ENCODE measurements at places on chromosomes 7 and 10.

DNA sequence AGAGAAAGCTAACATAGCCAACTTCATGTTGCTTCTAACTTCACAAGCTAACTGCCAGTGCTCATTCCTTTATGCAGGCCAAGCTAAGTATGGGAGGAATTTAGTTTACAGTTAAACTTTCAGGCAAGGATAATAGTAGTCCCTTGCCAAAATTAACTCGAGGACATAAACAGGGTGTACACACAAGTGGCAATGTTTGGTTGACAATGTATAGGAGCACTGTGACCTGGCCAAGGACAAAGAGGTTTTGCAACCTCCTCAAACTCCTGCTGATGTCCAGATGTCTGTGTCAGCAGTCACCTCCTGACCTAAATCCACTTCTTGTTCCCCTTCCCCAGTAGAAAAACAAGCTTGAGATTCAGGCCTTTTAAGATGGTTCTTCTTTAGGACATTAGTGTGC, 494.6 kb upstream of the KLF6 start:
- DNase-seq: no peak
- H3K27me3 ChIP-seq: no peaks in the 10 kb centered on the region
- no peaks in the 10 kb centered on the region for H3K4me1 ChIP-seq
- no peaks in the 10 kb centered on the region for H3K36me3 ChIP-seq
- H3K27ac ChIP-seq: no peak overlapping the region
- no peak overlapping the region for H3K4me3 ChIP-seq

- DNase-seq: no peak
- no peak overlapping the region for H3K4me3 ChIP-seq
- H3K27me3 ChIP-seq: no peaks in the 10 kb centered on the region
- no peak overlapping the region for H3K27ac ChIP-seq
Observed at GRCh38 chr10:132460691-132461090, 63.7 kb downstream of the PWWP2B start.

GRCh38 chr10:119197921-119198320, 9.4 kb upstream of the GRK5 start:
- H3K4me3 ChIP-seq: no peak overlapping the region
- no peaks in the 10 kb centered on the region for H3K36me3 ChIP-seq
- DNase-seq: no peak
- H3K27ac ChIP-seq: no peak overlapping the region

DNA sequence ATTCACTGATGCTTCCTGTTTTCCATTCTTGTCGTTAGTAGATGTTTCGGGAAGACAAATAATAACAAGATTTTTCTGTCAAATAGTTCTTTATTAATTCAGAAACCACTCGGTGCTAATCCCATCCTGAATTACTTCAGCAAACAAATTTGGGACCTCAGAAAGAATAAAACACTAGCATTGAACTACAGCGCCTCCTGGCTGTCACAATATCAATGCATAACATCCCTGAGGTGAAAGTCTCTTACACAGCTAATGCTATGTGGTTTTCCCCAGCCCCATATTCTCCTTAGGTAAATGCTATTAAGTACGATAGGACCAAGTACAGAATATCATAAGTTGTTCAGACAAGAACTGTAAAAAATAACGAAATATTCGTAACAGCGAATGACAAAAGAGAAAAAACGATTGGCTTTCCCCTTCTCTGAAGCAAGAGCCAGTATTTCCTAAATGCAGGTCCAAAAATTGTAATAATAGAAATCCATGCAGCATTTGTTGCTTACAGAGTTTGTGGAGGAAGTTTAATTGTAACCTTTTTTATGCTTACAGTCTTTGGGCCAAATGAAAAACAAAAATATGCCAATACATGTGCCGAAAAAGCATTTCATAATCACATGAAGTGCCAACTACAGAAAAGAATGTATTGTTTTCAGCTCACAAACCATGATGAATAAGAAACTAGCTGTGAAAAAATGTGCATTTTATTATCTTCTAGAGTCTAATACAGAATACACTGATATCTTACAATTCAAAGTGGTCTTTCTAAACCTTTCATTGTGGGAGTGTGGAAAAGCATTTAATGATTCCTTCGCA, 47.3 kb downstream of the MYPN start:
- H3K36me3 ChIP-seq: no peaks in the 10 kb centered on the region
- no peaks in the 10 kb centered on the region for H3K4me1 ChIP-seq
- H3K4me3 ChIP-seq: no peak overlapping the region

DNA sequence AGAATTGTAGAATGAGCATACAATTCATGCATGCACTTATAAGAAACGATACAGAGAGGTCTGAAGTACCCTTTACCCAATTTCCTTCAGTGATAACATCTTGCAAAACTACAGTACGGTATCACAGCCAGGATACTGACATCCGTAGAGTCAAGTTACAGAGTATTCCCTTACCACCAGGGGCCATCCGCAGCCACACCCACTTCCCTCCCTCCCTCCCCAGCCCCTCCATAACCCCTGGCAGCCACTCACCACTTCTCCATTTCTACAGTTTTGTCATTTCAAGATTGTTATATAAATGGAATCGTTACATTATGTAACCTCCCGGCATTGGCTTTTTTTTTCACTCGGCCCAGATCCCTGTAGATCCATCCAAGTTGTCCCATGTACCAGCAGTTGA, 113.6 kb upstream of the RET start:
- H3K27me3 ChIP-seq: peaks cover 5% of the 10 kb centered on the region
- H3K4me1 ChIP-seq: no peaks in the 10 kb centered on the region
- DNase-seq: no peak
- no peak overlapping the region for H3K27ac ChIP-seq
- no peak overlapping the region for H3K4me3 ChIP-seq
- no peaks in the 10 kb centered on the region for H3K36me3 ChIP-seq

- H3K4me1 ChIP-seq: no peaks in the 10 kb centered on the region
- no peak overlapping the region for H3K27ac ChIP-seq
- no peak for DNase-seq
- H3K27me3 ChIP-seq: no peaks in the 10 kb centered on the region
- H3K36me3 ChIP-seq: no peaks in the 10 kb centered on the region
Observed at GRCh38 chr7:72020311-72020710, 391.8 kb downstream of the CALN1 start.

GRCh38 chr10:123786306-123786705, 105.3 kb downstream of the CPXM2 start:
- DNase-seq: no peak
- no peak overlapping the region for H3K27ac ChIP-seq
- no peaks in the 10 kb centered on the region for H3K4me1 ChIP-seq
- H3K36me3 ChIP-seq: no peaks in the 10 kb centered on the region
- peaks cover 25% of the 10 kb centered on the region for H3K27me3 ChIP-seq

GRCh38 chr7:75640201-75640600, 98.5 kb downstream of the HIP1 start:
- H3K4me3 ChIP-seq: peak overlapping the region; percentile 80
- peaks cover 17% of the 10 kb centered on the region for H3K4me1 ChIP-seq
- no peaks in the 10 kb centered on the region for H3K27me3 ChIP-seq
- peak overlapping the region; percentile 21 for H3K27ac ChIP-seq

DNA sequence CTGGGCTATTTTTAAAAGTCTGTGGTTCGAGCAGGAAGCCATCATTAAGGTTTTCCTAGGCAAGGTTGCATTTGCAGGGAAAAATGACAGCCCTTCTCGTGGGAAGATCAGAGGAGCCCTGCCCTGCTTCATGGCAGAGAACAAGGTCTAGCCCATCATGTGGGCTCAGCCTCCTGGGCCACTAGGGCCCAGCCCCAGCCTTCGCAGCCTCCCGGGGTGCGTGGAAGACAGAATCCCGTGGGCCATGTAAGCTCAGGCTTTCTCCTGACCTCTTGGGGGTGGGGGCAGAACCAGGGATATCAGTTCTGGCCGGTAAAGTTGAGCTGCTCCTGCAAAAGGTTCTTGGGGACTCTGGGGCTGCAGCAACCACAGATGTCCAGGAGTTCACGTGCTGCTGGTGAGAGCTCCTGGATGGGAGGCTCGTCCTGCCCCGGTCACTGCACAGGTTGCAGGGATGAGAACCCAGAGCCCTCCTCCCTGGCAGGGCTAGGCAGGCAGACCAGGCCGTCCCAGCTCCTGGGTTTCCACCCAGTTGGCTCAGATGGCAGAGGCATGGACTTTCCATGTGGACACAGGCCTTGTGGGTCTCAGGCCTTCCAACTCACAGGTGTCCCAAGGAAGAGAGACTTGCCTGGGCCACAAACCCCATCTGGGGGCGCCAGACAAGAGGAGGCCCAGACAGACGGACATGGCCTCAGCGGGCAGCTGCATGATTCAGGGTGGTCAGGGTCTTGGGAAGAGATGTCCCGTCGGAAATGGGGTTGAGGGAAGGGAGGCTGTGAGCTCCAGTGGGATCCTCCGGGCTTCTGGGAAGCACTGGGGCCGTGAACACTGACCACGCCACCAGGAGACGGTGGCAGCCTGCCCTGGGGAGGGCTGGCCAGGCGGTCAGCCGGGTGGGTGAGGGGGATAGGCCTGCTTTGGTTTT, 126.2 kb downstream of the NEURL1 start:
- no peak overlapping the region for H3K4me3 ChIP-seq
- no peaks in the 10 kb centered on the region for H3K4me1 ChIP-seq
- no peak for DNase-seq
- H3K36me3 ChIP-seq: peaks cover 34% of the 10 kb centered on the region
- H3K27ac ChIP-seq: no peak overlapping the region

DNA sequence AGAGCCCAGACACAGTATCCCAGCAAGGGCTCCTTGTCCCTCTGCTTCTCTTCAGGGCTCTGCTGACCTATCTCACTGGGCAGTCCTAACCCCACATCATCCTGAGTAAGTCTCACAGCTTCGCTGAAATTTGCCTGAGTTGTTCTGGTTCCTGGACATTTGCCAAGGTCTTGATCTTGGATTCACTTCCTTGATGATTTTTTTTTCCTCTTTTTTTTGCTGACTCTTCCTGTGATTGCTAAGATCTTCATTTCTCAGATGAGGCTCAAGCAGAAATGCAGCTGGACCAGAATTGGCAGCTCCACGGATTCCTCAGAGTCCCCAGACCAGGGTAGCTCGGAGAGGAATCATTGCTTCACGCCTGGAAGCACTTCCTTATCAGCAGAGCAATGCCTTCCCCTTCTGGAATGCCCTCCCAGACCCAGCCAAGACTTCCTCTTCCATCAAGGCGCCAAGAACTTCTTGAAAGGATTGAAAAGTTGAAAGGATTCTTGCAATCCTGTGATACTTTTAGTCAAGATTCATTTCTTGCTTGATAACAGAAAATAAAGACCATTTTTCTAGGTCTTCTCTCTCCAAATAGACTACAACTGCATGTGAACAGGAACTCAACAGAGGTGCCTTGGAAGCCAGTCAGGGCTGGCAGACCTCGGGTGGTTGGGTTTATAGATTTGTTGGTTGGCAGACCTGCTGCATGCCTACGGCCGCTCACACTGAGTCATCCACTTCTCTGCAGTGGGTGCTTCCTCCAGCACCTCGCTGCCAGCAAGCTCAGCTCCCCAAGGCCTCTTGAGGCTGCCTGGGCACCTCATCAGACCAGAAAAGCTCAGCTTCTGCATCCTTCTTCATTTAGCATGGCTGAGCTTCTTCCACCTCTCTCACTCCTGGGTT, 8.8 kb upstream of the AFAP1L2 start:
- no peak overlapping the region for H3K27ac ChIP-seq
- no peaks in the 10 kb centered on the region for H3K4me1 ChIP-seq
- no peak for DNase-seq
- H3K4me3 ChIP-seq: no peak overlapping the region
- no peaks in the 10 kb centered on the region for H3K36me3 ChIP-seq
- H3K27me3 ChIP-seq: peaks cover 17% of the 10 kb centered on the region

DNA sequence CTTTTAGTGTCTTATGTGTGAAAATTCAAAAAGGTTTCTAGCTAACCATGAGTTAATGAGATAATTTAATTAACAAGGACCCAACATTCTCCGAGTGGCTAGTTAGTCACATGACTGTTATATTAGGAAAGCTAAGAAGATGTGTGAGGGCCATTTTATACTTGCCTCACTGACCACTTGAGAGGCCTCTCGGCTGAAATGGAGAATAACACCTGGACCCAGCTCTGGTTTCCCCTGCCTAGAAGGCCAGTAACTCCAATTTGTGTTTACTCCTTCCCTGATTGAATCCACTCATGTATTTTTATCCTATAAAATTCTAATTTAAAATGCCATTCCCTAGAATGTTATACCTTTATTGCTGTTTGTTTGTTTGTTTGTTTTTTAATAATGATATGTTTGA, 1091.2 kb downstream of the KCNMA1 start:
- H3K4me1 ChIP-seq: no peaks in the 10 kb centered on the region
- no peak overlapping the region for H3K27ac ChIP-seq
- DNase-seq: no peak
- no peaks in the 10 kb centered on the region for H3K36me3 ChIP-seq

GRCh38 chr7:80844916-80845315, 73.9 kb downstream of the SEMA3C start:
- no peak for DNase-seq
- H3K4me3 ChIP-seq: no peak overlapping the region
- no peak overlapping the region for H3K27ac ChIP-seq
- no peaks in the 10 kb centered on the region for H3K4me1 ChIP-seq

GRCh38 chr7:123749537-123749857, 694 bp upstream of the WASL start:
- peak overlapping the region; percentile 93 for H3K27ac ChIP-seq
- peaks cover 4% of the 10 kb centered on the region for H3K36me3 ChIP-seq
- no peak for DNase-seq
- H3K4me3 ChIP-seq: peak overlapping the region; percentile 93

GRCh38 chr10:117518246-117518645, 24.3 kb upstream of the EMX2 start:
- DNase-seq: no peak
- no peaks in the 10 kb centered on the region for H3K36me3 ChIP-seq
- no peak overlapping the region for H3K27ac ChIP-seq
- peaks cover 14% of the 10 kb centered on the region for H3K27me3 ChIP-seq
- no peaks in the 10 kb centered on the region for H3K4me1 ChIP-seq

GRCh38 chr10:120400601-120401000, 56.4 kb upstream of the PLPP4 start:
- DNase-seq: no peak
- H3K27me3 ChIP-seq: no peaks in the 10 kb centered on the region
- no peaks in the 10 kb centered on the region for H3K4me1 ChIP-seq
- H3K36me3 ChIP-seq: no peaks in the 10 kb centered on the region
- no peak overlapping the region for H3K4me3 ChIP-seq

- H3K36me3 ChIP-seq: no peaks in the 10 kb centered on the region
- DNase-seq: no peak
- H3K27ac ChIP-seq: no peak overlapping the region
Observed at GRCh38 chr7:76364198-76364584, 5.4 kb upstream of the YWHAG start.

DNA sequence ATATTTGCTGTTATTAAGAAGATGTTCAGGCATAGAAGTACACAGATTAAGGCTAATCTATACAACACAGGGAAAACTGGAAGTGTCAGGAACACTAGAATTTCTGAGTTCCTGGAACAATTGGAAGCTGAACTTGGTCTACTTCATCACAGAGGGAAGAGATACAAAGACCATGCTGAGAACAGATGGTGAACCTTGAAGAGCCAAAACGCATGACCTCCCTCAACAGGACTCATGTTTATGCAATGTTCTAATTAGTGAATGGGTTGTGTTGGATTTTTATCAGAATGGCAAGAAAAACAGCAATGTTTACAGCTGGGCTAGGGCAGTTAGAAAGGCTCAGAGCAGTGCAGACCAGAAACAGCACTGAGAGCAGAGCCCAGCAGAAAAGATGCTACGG, 94.9 kb downstream of the SFMBT2 start:
- no peaks in the 10 kb centered on the region for H3K27me3 ChIP-seq
- H3K36me3 ChIP-seq: no peaks in the 10 kb centered on the region
- peaks cover 53% of the 10 kb centered on the region for H3K4me1 ChIP-seq
- DNase-seq: no peak
- H3K27ac ChIP-seq: no peak overlapping the region

- no peak overlapping the region for H3K27ac ChIP-seq
- H3K36me3 ChIP-seq: no peaks in the 10 kb centered on the region
- peaks cover 3% of the 10 kb centered on the region for H3K27me3 ChIP-seq
- no peak overlapping the region for H3K4me3 ChIP-seq
- DNase-seq: no peak
Observed at GRCh38 chr7:101113836-101114235, 13.1 kb upstream of the SERPINE1 start.

Measured in activated B cell treated with CpG ODN at 0.5 μM for 24 hours (primary cell).